ENCODE measurements at places on chromosomes 11 and 22.

GRCh38 chr22:46861468-46862367 lies 99.3 kb downstream of the TBC1D22A start:
- DNase-seq = no peak

DNA sequence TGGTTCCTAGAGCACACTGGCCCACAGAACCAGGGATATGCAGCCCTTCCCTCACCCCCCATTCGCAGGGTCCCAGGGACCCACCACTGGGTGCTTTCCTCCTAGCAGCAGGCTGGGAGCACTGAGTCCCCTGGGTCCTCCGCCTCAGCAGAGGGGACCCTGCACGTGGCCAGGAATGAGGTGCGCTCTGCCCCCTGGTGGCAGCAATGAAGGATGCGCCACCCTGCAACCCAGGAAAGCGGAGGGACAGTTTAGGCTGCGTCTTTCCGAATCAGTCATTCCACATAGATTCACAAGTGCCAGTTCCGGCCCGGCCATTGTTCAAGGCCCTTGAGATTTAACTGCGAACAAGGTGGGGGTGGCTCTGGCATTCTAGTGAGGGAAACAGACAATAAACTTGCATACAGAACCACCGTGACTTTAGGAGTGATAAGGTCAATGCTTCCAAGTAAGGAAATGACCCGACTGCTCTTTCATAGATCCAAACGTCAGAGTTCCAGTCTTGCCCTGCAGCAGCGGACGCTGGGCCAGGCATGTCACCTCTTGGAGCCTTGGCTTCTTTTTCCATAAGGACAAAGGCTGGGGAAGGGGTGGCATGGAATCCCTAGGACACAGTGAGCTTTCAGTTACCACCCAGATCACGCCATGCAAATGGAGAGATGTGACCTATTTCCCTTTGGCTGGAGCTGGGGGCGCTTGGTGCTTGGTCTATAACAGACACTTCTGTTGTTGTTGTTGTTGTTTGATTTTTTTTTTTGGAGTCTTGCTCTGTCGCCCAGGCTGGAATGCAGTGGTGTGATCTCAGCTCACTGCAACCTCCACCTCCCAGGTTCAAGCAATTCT lies 7.7 kb downstream of the RIN1 start:
- peak; percentile 84 for DNase-seq

- DNase-seq = no peak
Measured at GRCh38 chr22:47783433-47784366, 1021.2 kb downstream of the TBC1D22A start.

GRCh38 chr22:39647836-39648629 lies 77.5 kb downstream of the CACNA1I start:
- no peak for DNase-seq

GRCh38 chr11:116093065-116093464 lies 588.9 kb upstream of the CADM1 start:
- no peak for DNase-seq

GRCh38 chr11:22711880-22712279 lies 45.5 kb downstream of the GAS2 start:
- DNase-seq = no peak

DNA sequence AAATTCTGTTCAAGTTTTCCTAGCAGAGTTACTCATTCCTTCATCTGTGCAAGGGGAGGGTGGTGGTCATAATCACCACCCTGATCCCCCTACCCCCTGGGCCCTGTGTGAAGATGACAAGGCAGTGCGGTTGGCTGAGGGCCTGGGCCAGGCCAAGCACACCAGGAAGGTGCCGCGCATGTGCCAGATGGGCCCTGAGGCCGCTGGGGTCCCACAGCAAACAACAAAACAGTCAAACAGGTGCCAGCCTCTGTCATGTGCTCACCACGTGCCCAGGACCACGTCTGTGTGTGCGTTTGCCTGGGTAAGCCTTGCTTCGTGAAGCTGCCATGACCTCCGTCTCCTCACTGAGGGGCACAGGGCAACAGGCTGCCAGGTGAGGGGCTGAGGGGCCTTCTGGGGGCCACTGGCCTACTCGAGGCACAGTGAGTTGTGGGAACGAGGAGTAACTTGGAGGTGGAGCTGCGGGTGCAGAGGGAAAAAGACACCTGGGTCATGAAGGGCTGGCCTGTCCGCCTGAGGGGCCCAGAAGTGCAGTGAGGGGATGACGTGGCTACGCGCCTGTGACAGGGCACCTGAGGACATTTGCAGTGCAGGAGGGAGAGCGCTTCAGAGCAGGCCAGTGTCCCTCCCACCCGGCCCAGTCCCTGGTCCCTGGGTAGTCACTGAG lies 25.8 kb downstream of the RSPH14 start:
- no peak for DNase-seq

DNA sequence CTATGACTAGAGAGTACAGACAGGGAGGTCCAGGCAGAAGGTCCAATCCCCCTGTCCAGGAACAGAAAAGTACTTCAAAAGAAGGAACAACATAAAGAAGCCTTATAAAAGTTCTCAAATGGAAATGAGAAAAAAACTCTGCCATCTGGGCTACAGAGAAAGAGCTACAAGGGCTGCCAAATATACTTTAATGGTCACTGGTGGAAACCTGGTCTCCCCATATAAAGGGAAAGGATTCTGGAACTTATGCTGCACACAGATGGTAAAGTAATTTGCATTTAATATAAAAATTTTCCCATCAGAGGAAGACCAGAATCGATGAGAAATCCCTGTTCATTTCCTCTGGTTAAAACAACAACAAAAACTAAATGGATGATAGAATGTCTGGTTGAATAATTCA lies 119.4 kb upstream of the MTMR2 start:
- DNase-seq = no peak

GRCh38 chr22:28332410-28332809 lies 347.2 kb downstream of the TTC28 start:
- no peak for DNase-seq

- no peak for DNase-seq
Measured at GRCh38 chr22:37018086-37018814, 997 bp downstream of the TST start.

GRCh38 chr11:57397394-57397990 lies 7.0 kb upstream of the PRG2 start:
- no peak for DNase-seq

DNA sequence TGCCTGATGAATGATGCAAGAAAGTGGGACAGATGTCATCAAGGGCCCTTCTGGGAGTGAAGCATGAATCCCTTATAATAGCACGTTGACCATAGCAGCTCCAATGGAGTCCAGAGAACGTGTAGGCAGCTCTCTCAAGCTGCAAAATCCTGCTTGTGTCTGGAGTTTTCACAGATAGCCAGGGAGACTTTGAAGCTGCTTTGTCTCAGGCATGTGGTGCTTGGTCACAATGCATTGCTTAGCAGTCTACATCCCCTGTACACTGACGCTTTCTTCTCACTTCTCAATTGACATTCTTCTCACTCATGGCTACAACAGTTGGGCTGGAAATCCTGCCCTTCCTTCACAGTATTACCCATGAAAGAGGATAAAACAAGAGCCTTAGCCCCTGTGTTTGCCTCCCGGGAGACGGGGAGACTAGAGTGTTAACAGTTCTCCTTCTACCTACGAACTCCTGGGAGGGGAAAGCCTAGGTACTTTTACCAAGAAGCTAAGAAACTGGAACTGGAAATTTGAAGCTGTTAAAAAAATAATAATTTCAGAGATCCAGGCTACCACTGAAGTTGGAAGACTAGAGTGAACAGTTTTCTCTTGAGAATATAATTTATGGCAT lies 20.7 kb upstream of the MMP7 start:
- DNase-seq = no peak

- DNase-seq = no peak
Measured at GRCh38 chr22:35192129-35192918, 65.0 kb upstream of the HMGXB4 start.

DNA sequence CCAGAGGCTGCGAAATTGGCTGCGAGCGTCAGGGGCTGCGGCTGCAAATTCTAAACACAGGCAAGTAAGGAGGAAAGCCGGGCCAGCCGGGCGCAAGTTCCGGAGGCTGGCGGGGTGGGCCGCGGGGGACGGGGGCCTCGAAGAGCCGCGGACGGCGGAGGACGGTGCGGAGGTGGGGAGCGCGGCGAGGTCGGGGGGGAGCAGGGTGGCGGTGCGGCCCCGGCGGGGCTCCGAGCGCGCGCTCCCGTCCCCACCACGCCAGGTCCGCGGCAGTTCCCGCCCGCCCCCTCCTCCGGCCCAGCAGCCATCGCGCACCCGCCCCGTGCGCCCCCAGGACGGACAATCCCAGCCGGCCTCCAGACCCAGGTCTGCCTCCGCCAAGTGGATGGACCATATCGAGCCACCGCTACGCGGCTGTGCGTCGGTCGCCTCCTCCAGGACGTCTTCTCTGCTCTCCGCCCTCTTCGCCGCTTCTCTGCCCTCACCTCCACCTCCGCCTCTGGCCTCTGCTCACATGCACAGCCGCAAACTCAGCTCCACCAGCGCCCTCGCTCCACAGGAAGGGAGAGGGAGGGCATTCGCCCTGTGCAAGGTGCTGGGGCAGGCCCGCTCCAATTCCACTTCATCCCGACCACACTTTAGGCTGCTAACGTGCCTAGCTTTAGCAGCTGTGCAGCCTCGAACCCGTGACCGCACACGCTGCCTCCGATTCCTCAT lies 7.2 kb downstream of the ELFN2 start:
- DNase-seq = no peak

- DNase-seq = no peak
Measured at GRCh38 chr11:27084518-27084917, 43.9 kb downstream of the BBOX1 start.

- DNase-seq = peak; percentile 67
Measured at GRCh38 chr11:73154178-73154577, 12.1 kb upstream of the FCHSD2 start.

DNA sequence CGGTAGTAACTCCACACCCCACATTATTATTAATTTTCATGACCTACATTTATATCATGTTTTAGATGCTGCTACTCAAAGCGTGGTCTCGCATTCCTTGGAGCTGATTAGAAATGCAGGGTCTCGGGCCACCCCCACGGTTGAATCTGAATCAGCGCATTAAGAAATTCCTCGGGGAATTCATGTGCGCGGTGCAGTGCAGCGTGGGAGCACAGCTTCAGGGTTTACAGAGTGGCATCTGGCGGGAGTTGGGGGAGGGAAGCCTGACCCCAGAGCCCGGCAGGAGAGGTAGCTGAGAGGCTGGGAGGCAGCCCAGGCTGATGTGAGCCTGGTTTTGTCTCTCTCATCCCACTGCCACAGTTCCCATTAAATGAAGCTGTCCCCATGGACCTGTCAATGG lies 48.1 kb upstream of the DAGLA start:
- no peak for DNase-seq

DNA sequence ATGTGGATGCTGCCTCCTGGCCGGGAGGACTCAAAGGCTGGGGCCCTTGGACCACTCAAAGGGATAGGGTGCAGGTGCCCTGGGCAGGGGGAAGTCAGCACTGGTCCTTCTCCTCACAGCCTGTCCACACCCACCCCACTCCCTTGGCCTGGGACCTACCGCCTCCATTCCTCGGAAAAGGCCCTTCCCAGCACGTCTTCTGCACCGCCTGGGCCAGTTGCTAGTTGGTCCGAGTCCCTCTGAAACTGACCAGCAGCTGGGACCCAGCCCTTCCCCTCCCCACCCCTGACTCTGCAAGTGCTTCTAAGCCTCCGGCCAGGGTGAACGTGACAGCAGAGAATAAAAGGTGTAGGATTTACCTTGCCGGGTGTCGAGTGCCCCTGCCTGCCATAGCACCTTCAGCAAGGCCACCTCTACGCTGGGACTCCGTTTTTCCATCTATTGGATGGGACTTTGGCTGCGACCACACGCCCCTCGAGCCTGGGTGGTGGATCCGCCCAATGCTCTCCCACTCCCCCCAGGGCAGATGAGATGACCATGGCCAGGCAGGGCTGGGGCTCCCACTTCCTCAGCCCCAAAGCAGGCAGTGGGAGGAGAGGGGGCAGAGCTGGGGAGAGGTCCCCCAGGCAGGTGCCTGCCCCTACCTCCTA lies 37.3 kb downstream of the OSBPL5 start:
- no peak for DNase-seq

DNA sequence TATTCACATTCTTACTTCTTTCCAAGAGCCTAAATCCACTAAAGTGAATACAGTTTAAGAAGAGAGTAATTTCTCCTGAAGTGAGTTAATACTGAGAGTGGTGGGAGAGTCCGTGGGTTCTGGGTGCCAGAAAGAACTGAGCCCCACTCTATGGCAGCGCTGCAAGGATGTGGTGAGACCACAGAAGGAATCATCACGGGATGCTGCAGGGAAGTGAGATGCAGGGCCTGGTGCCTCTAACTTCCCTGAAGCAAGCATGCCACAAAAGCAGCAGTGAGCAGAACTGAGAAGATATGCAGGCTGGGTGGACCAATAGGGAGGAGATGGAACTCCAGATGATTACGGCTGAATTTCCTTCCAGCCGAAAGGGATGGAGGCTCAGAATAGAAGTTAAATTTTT lies 5.0 kb upstream of the MMP12 start:
- no peak for DNase-seq

- DNase-seq = no peak
Measured at GRCh38 chr11:121645001-121645400, 192.2 kb upstream of the SORL1-AS1 start.

GRCh38 chr11:110373051-110373702 lies 56.6 kb upstream of the FDX1 start:
- DNase-seq = no peak

DNA sequence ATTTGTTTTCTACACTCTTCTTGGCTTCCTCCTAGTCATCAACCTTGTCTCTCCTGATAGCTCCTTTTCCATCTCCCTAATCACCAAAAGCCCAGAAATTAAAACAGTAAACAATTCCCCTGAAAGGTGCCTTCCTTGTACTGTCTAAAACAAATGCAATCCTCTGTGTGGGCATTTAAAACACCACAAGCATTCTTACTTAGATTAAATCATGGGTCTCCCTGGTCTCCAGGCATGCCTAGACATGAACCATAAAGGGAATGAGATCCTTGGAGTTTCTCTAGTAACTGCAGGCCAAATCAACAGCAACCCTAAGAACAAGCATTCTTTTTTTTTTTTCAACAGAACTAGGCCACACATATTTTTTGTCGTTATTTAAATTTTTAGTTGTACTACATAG lies 1.9 kb downstream of the BTG4 start:
- DNase-seq = no peak

- DNase-seq = peak; percentile 46
Measured at GRCh38 chr22:26484360-26484706, 656 bp downstream of the SRRD start.

- no peak for DNase-seq
Measured at GRCh38 chr11:86954269-86955110, 705 bp downstream of the FZD4 start.
